ENCODE measurements at places on chromosomes 16 and 17. TPM values are rescaled to one million over a fixed set of nuclear protein-coding genes. Genes with fewer than 3 reads are reported as not detected.

GRCh38 chr16:50719401-50720337 lies 22.2 kb upstream of the CYLD start:
- no peak for DNase-seq

SAT2 gene
- 27.9 TPM for total RNA-seq

CBLN1 gene
- total RNA-seq: not detected

DNA sequence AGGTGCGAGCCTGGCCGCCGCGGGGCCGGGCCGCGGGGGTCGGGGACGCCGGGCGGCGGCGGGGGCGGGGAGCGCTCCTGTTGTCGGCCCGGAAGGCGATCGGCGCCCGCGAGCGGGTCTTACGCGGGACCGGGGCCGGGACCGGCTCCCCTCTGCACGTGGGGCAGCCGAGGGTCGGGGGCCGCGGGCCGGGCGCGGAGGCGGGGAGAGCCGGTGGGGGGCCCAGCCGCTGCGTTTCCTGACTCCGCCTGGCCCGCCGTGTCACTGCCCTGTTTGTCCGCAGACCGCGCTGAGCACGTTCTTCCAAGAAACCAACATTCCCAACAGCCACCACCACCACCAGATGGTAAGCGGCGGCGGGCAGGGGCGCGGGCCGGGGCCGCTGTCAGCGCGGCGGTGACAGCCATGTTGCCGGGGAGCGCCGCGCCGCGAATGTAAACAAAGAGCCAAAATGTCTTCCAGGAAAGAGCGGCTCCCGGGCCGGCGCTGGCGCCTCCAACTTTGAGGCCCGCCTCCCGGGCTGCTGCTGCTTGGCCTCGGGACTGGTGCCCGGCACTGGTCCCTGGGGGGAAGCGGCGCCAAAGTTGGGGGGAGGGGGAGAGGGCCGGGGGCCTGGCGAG lies 586 bp downstream of the UBALD2 start:
- DNase-seq: peak; percentile 61

DNA sequence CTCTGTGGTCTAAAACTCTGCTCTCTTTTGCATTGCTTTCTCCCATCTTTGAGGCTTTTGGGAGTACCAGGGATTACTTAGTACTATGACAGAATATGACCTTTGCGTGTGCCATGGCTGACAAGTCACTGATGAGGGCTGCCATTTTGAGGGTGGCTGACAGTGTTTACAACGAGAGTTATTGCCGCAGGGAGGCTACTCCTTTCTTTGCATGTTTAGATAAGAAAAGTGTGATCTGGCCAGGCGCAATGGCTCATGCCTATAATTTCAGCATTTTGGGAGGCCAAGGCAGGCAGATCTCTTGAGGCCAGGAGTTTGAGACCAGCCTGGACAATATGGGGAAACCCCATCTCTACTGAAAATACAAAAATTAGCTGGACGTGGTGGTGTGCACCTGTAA lies 77.5 kb downstream of the GSG1L start:
- no peak for DNase-seq

DNA sequence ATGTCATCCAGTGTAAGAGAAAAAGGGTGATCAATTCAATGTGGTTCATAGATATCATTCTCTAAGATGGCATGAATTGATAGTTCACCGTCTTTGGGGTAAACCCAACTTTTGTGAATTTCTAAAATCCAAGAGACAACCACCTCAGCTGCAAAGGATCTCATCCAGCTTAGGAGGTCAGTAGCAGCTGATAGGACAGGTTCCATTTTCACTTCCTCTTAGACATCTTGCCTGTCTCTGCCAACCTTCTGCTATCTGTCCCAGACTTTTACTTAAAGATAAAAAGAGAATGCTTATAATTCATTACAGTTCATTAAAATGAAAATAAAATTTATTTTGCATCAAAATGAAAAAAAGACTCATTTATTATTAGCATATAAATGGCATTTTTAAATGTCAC lies 468.2 kb downstream of the XYLT1 start:
- DNase-seq: no peak

- peak; percentile 40 for DNase-seq
These were observed at the start of gene LITAF for GRCh38 chr16:11586856-11587642. Gene LITAF (minus strand): TSS chr16:11586919. CDS start chr16:11556730, 30,189 bp downstream.

- DNase-seq: no peak
These were observed 14.6 kb downstream of the CRISPLD2 start for GRCh38 chr16:84834403-84834772.

ASB16 gene
- 0.59 TPM for total RNA-seq

- no peak for DNase-seq
These were observed 2.4 kb downstream of the USH1G start for GRCh38 chr17:74920642-74921025.

- no peak for DNase-seq
These were observed 829 bp downstream of the DHRS7B start for GRCh38 chr17:21127509-21128077.

CES1 gene
- total RNA-seq: not detected

DNA sequence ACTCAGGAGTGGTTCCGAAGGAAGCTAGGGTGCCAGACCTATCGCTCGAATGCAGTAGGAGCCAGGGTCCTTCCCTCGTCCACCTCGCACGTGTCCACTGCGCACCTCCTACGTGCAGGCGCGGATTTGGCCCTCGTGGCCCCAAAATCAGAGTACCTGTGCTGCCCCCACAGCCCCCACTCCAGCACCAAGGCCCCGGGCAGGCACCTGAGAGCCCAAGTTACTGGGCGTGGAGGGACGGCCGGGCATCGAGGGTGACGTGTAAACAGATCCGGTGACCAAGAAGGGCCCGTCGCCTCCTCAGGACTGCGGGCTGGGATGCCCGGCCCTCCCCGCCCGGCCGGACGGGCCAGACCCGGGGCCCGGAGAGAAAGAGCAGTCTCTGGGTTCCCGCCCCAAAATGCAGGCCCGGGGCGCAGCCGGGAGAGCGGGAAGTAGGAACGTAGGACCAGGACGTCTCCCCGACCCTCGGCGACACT lies 492 bp downstream of the SLC25A39 start:
- no peak for DNase-seq

TMC8 gene
- total RNA-seq: 196 TPM

DNA sequence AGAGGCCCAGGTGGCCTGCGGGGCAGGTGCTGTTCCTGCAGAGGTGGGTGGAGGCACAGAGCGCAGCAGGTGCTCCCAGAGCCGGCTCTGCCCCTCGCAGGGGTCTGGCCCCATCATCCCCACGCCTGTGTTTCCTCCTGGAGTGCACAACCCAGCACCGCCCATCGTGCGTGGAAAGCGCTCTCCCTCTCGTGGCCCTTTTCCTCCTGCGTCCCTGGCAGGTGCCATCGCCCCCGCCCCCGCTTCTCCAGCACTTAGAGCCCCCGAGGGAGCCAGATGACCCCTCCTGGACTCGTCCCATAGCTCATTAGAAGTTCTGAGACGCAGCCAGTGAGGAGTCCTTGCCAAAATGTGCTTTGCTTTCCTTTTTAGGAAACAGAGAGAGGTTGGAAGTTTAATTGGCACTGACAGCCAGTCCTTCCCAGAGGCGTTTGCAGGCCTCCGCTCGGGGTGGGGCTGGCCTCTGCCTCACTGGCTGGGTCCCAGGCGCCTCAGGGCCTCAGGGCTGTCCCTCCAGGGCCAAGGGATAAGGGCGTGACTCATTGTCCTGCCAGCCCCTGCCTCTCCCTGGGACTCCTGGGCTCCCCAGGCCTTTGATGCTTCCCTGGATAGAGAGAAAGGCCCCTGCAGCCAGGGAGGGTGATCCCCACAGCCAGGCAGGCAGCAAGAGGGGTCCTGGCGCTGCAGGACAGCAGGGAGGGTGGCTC lies 32.2 kb upstream of the CHMP6 start:
- no peak for DNase-seq

GRCh38 chr16:31467151-31467773 lies 4.7 kb upstream of the TGFB1I1 start:
- DNase-seq: no peak

DNA sequence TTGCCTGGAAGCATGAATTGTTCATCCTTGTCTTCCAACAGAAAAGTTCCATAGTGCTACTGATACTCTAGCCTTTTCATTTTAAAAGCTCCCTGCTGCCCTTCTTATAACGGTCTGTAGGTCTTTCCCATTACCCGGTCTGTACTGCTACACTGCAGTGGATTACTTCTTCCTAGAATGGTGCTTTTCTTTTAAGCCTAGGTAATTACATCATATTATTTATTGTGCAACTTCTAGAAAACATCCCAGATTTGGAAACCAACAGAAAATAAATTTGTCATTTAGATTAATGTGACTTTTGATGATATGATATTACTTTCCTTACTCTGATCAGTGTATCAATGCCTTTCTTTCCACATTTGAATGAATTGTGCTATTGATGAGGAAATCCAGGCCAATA lies 199.4 kb downstream of the TANC2 start:
- no peak for DNase-seq

TNP2 gene
- not detected for total RNA-seq

ADAD2 gene
- total RNA-seq: not detected

JPT2 gene
- total RNA-seq: 95.0 TPM

DNA sequence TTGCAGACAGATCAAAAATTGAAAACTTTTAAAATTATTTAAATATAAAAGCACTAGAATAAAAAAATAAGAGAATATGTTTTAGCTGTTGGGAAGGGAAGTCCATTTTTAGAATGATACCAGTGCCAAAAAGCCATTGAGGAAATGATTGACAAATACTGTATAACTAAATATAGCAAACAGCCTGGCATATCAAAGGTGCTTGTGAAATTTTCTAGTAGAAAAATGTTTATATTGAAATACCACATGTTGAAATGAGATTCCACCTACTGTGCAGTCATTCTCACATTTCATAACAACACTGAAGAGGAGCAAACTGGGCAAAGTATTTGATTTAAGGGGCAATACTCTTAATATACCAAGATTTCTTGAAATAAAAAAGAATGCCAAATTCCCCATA lies 183.5 kb downstream of the PHKB start:
- DNase-seq: no peak

FOXL1 gene
- 0.23 TPM for total RNA-seq

DNA sequence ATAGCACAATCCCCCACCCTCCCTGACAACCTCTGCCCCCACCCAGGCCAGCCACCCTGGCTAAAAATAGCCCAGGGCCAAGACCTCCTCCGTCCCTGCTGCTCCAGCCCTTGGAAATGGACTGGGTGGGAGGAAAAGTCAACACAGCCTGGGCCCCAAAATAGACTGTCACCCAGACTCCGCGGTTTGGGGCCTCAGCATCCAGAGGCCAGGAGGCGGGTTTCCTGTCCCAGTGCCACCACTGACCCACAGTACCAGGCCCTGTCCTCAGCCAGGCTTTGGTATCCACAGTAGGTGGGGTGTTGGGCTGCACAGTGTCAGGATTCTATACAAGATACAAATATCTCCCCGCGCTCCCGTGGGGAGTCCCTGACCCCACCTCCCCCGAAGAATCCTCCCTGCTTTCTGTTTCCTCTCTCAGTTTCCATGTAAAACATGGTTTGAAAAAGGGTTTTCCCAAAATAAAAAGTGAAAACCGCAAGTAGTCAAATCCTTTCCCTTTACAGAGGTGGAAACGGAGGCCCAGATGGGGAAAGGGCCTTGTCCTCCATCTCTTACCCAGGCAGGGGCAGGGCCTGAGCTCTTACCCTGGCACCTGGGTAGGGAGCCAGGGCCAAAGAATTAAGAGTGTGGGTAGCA lies 20.1 kb downstream of the CPNE2 start:
- DNase-seq: no peak

Data from activated T-helper 2 cell treated with anti-CD3 and anti-CD28 coated beads, Interferon-gamma antibody, Interleukin-2, Interleukin-4, amounts not matched to agents 10 μg/mL and 5 μg/mL and 100 μg/mL, durations not matched to agents 14 hours and 24 hours and 36 hours (primary cell).